HS-5 (cell line): ENCODE measurements at places on chromosomes 2 and 18.

DNA sequence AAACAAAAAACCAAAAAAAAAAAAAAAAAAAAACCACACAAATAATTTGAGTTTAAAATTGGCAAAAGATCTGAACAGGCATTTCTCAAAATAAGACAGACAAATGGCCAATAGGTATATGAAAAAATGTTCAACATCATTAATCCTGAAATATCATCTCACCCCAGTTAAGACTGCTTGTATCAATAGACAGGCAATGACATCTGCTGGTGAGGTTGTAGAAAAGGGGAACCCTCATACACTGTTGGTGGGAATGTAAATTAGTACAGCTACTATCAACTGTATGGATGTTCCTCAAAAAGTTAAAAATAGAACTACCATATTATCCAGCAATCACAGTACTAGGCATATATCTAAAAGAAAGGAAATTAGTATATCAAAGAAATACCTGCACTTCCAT, 523.1 kb downstream of the XIRP2 start:
- no peak for DNase-seq

- DNase-seq, result peak; percentile 24
These were observed 15.3 kb downstream of the CHRNA1 start for GRCh38 chr2:174748948-174749347.

GRCh38 chr18:78920456-78921138, 59.0 kb upstream of the SALL3 start:
- DNase-seq, result no peak

DNA sequence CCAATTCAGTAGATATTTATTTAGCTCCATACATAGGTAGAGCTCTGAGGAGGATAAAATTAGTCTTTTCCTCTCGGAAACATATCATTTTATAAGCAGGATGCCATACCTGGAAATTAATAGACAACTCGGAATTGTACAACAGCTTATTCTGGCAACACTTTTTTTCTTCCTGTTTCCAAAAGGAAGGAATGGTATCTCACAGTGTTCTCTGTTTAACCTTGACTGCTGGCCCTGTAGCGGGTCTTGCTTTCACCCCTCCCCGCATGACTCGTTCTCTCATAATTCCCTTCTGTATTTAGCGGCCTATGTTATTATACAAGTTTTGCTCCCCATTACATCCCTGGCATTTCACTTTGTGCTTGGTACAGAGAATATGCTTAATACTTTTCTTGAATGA, 2.5 kb upstream of the KYNU start:
- no peak for DNase-seq

GRCh38 chr2:207403141-207403540, 126.6 kb upstream of the CREB1 start:
- DNase-seq, result no peak

- DNase-seq, result peak; percentile 39
These were observed 188.1 kb downstream of the ZEB2 start for GRCh38 chr2:144331674-144332355.

- DNase-seq, result no peak
These were observed 103.4 kb upstream of the RASGRP3 start for GRCh38 chr2:33372940-33373553.

GRCh38 chr2:158934170-158934569, 34.3 kb upstream of the TANC1 start:
- no peak for DNase-seq

DNA sequence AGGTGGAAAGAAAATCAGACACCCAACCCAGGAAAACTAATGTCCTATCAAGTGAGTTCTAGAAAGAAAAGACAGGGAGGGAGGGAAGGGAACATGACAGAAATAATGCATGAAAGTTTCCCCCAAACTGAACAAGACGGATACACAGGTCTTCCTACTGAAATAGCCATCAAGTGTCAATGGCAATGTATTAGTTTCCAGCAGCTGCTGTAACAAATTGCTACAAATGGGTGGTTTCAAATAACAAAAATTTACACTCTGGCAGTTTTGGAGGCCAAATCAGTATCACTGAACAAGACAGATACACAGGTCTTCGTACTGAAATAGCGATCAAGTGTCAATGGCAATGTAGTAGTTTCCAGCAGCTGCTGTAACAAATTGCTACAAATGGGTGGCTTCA, 70.6 kb downstream of the LDAH start:
- DNase-seq, result no peak

GRCh38 chr2:50953021-50953420, 78.9 kb downstream of the NRXN1 start:
- peak; percentile 64 for DNase-seq

- DNase-seq, result no peak
These were observed 616.7 kb downstream of the TDRD15 start for GRCh38 chr2:21740484-21740883.

DNA sequence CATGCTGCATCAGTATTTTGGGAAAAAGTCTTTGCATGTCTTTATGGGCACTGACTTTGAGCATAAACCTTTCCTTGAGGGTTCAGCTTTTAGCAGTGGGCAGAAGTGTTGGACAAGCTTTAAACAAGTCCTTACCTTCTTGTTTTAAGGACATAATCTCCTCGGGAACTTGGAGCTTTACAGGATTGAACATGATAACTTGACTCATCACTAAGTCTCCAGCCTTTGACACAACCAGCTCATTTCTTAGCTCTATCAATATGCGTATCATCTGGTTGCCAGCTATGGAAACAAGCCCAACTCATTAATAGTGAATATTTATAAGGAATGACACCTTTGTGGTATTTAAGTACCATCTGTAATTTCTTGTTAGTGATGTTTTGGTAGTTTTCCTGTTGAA, 21.0 kb upstream of the RAB27B start:
- no peak for DNase-seq

DNA sequence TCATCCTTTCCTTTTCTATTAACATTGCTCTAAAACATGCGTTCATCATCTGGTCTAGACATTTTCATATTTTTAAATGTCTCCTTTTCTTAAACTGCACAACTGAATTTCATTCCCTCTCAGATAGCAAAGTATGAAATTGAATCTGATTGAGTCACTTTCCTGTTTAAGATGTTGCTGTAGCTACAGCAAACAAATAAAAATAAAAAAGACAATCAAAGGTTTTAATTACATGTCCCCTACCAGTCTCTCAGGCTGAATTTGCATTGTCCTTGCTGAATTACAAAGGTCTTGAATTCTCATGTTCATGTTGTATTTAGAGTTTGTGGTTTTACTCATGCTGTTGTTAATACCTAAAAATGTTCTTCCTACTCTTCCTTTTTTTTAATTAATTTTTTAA, 537.9 kb upstream of the LRATD1 start:
- DNase-seq, result no peak

- DNase-seq, result no peak
These were observed 88.3 kb upstream of the KLHL29 start for GRCh38 chr2:23296691-23297090.

GRCh38 chr2:101087638-101088037, 63.5 kb downstream of the TBC1D8 start:
- DNase-seq, result no peak

- DNase-seq, result no peak
These were observed 170.1 kb downstream of the PARD3B start for GRCh38 chr2:204715361-204715760.

GRCh38 chr2:86671337-86671981, 47.8 kb upstream of the RNF103 start:
- no peak for DNase-seq

GRCh38 chr2:207122651-207123334, 43.0 kb downstream of the KLF7 start:
- no peak for DNase-seq

GRCh38 chr2:239758279-239758877, 266.8 kb downstream of the NDUFA10 start:
- no peak for DNase-seq

DNA sequence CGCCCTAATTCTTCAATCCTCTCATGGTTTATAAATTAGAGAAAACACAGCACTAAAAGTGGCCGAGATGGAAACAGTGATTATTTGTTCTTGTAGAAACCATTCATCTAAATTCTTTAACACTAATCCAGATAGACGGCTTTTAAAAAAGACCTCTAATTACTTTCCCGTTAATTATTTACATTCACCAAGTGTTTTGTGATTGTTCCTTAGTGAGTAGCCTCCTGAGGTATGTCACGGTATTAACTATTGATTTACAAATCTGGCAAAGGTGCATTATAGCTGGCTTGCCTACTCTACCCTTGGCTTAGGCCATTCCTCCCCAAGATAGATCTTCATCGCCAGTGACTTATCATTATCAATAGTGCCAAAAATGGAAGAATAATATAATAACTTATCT, 436.4 kb upstream of the ST6GAL2 start:
- DNase-seq, result no peak

- DNase-seq, result no peak
These were observed 26.4 kb downstream of the IDH1 start for GRCh38 chr2:208228476-208228875.

DNA sequence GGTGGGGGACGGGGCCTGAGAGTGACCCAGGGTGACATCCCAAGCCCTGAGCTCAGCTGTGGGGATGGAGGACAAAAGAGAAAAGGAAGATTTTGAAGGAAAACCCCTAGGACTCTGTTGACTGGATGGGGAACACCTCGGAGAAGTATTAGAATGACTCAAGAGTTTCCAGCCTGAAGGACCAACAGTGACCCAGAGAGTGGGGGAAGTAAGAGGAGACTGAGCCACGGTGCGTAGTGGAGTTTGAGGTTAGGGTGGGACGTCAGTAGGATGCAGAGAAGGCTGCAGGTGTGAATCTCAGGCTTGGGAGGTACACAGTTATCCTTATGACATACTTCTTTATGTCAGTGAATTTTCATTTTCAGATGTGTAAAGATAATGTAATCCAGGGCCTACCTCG, 119.5 kb downstream of the NCK2 start:
- DNase-seq, result no peak

- DNase-seq, result no peak
These were observed 38.9 kb downstream of the INO80C start for GRCh38 chr18:35458677-35459441.

- DNase-seq, result peak; percentile 84
These were observed 53.4 kb downstream of the ADI1 start for GRCh38 chr2:3465844-3466481.

- DNase-seq, result no peak
These were observed 50.1 kb upstream of the IGFBP2 start for GRCh38 chr2:216583147-216583546.

DNA sequence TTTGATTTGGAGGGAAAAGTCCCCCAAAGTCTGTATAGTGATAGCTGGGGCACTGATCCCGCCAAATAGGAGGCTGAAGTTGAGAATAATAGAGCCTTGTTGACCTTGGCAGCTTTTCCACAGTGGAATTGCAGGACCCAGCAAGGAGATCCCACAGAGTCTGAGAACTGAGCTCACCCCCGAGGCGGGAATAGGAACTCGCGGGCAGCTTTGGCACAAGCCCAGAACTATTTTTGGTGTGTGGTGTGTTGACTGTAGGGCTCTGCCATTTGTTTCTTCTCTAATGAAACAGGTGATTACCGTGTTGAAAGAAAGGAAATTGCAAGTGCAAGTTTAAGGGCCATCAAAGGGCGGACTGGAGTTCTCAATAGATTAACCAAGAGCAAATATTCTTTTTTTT, 34.0 kb downstream of the SH3RF3 start:
- no peak for DNase-seq

DNA sequence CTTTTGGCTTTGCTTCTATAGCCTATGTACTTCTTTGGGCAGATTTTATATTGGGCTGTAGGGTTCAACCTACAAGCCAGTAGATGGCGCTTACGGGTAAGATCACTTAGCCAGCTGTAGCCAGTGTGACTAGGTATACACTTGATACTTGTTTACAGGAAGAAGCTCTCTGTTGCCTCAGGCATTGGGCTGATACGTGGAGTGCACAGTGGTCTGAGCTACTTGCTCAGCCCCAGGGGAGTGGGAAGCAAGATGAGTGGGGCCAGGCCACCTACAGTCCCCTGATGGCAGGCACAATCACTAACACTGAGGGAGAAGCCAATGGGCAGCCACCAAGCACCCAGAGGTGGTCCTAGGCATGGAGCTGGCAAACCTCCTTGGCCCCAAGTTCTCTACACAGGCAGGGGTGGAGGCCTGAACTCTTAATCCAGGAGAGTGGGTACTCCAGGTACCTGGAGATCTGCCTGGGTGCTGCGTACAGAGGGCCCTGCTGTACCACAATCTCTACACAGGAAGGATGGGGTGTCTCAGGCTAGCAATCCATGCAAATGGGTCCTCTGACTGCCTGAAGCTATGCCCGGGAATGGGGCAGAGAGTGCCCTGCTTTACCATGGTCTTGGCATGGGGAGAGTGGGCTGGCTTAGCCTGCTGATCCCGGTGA, 122.2 kb downstream of the NCOA1 start:
- no peak for DNase-seq

DNA sequence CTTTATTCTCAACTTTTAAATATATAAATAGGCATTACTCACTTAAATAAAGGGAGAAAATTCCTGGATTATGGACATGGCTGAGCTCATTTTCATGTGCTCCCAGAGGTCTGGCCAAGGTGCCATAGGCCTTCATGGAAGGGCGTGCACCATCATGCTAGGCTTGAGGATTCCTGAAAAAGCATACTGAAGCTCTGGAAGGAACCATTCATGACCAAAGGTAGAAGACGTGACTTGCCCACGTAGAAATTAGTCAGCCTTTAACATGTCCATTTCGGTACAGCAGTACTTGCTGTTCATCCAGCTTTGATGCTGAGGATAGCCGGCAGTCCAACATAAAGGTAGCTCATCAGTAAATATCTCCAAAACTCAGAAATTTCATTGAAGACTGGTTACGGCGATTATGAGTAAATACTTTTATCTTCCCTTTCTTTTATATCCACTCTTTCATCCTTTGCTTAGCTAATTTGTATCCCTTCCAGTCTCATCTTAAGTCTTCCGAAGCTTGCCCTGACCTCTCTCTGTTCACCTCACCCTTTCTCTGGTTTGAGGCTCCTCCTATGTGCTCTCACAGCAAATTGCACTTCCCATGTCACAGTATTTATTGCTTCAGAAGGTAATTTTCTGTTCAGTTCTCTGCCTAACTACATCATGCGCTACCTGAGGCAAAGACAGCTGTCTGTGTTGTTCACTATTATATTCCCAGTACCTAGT, 32.3 kb upstream of the ASNSD1 start:
- DNase-seq, result no peak

DNA sequence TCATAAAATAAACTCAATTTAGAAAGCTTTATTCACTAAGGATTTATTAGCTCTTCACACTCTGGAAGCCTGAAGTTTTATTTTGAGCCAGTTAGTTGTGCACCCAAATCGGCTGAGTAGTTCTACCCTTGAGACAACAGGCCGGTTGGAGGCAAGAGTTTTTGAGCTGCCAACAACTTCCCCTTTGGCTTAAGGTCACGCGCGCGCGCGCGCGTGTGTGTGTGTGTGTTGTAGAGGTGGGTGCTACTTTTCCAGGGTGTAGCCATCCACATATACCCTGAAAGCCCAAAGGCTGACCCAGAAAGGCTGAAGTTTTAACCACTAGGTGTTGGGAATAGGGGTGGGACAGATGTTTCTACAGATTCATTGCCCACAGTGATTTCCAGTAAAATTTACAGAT, 150.2 kb upstream of the LHCGR start:
- DNase-seq, result no peak

DNA sequence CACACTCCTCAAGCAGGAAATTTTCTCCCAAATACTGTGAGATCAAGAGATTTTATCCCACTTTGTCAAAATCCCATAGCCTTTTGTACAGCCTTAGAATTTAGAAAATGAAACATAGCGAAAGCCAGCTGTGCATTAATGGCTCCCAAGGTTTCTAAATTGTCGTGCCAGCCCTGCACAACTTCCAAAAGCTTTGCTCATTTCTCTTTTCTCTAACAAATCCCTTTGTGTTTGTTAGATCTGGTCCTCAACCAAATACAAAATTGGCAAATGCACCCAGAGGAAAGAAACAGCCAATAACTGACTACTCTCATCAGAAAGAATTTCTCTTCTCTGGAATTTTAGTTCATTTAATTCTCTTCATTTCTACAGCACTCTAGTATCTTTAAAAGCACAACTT, 361.1 kb downstream of the INSIG2 start:
- DNase-seq, result no peak
